ENCODE measurements at places on chromosomes 5 and 9. TPM values are rescaled to one million over a fixed set of nuclear protein-coding genes. Genes with fewer than 3 reads are reported as not detected.

DNA sequence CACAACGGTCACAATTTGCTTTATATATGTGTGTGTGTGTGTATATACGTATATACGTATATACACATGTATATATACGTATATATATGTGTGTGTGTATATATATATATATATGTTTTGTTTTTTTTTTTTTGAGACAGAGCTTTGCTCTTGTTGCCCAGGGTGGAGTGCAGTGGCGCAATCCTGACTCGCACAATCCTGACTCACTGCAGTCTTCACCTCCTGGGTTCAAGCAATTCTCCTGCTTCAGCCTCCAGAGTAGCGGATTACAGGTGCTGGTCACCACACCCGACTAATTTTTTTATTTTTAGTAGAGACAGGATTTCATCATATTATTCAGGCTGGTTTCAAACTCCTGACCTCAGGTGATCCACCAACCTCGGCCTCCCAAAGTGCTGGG is 3.1 kb downstream of the RNF38 start:
- peak; percentile 53 for DNase-seq

GRCh38 chr5:174343826-174344225 is 298.3 kb downstream of the NSG2 start:
- no peak for DNase-seq

DNA sequence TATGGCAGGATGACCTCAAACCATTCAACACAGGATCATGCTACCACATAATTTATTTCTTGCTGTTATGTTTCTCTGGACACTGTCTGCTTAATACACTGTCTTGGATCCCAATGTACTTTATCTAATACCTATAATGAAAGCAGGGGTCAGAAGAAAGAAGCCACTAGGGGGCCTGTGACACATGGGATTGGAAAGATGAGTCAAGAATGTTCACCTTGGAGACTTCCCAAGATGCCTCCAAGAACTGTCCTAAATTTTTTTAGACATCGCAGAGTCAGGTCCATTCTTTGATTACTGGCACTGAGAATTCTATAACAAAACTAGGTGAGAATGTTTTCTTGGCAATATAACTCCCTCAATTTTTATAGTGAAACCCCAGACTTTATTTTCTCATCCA is 305.8 kb upstream of the SMARCA2 start:
- no peak for DNase-seq

GRCh38 chr5:159031513-159031912 is 68.2 kb downstream of the EBF1 start:
- no peak for DNase-seq

The PCSK5 gene
- total RNA-seq, result 488 TPM

The JAKMIP2 gene
- not detected for total RNA-seq

The PCDHGA5 gene
- total RNA-seq, result 0.94 TPM
